Diencephalon (tissue), 1 donor: ENCODE measurements at places on chromosomes 11 and 22. TPM values are rescaled to one million over a fixed set of nuclear protein-coding genes. Genes with fewer than 3 reads are reported as not detected.

Gene OR52E6
- not detected for total RNA-seq

Gene PPFIBP2
- 11.1 TPM for total RNA-seq

Gene OR8B8
- not detected for total RNA-seq

Gene SAC3D1
- 6.9 TPM for total RNA-seq

Gene OR56A1
- 0.23 TPM for total RNA-seq

Gene ROBO4
- 8.1 TPM for total RNA-seq

Gene GTSE1
- 3.0 TPM for total RNA-seq

Gene XRCC6
- total RNA-seq, result 216 TPM

Gene SCGB1A1
- not detected for total RNA-seq

Gene MAML2
- 14.1 TPM for total RNA-seq

Gene ACRV1
- total RNA-seq, result 0.92 TPM

Gene IGF2
- 15.7 TPM for total RNA-seq

Gene GALNT18
- 23.5 TPM for total RNA-seq

Gene OR5W2
- not detected for total RNA-seq

Gene OR51B4
- not detected for total RNA-seq

Gene GLYAT
- not detected for total RNA-seq

Gene STK33
- total RNA-seq, result 22.6 TPM

Gene LMO2
- 24.7 TPM for total RNA-seq

Gene SMTNL1
- not detected for total RNA-seq

Gene VSIG2
- not detected for total RNA-seq

Gene FOSL1
- total RNA-seq, result not detected

Gene APLNR
- total RNA-seq, result 25.1 TPM

Gene SPTBN2
- 97.3 TPM for total RNA-seq

Gene ANGPTL5
- total RNA-seq, result 0.23 TPM

Gene FIBIN
- 32.8 TPM for total RNA-seq

Gene NDUFS8
- total RNA-seq, result 80.7 TPM

Gene HBG2
- 2,344 TPM for total RNA-seq

Gene TRIM6
- total RNA-seq, result 1.2 TPM

Gene TP53I11
- 13.8 TPM for total RNA-seq

Gene TBX10
- total RNA-seq, result not detected

Gene KREMEN1
- 7.2 TPM for total RNA-seq

Gene MS4A7
- 2.1 TPM for total RNA-seq

Gene MFRP
- total RNA-seq, result 0.23 TPM

Gene GSTT2B
- total RNA-seq, result 4.6 TPM

Gene PARVA
- total RNA-seq, result 8.3 TPM

Gene PATE2
- total RNA-seq, result 2.1 TPM

Gene CD6
- 2.3 TPM for total RNA-seq

Gene SORL1
- 30.2 TPM for total RNA-seq

Gene BCR
- total RNA-seq, result 48.0 TPM

Gene APOBEC3C
- total RNA-seq, result 0.92 TPM

Gene ELF5
- not detected for total RNA-seq

Gene OR4D5
- total RNA-seq, result not detected

Gene SHISAL1
- total RNA-seq, result 43.8 TPM

Gene TCF20
- total RNA-seq, result 64.4 TPM

Gene OR52H1
- 0.69 TPM for total RNA-seq

Gene CEP126
- total RNA-seq, result 12.9 TPM

Gene CHADL
- total RNA-seq, result 3.7 TPM

Gene UPK3A
- not detected for total RNA-seq

Gene UPB1
- total RNA-seq, result 0.46 TPM

Gene BAIAP2L2
- 0.69 TPM for total RNA-seq

Gene NEU3
- total RNA-seq, result 23.3 TPM

Gene SPDYC
- not detected for total RNA-seq

Gene HEPHL1
- total RNA-seq, result not detected

Gene CYB5R2
- 2.5 TPM for total RNA-seq

Gene GRM5
- total RNA-seq, result 178 TPM

Gene SLC22A25
- total RNA-seq, result 0.23 TPM

Gene MAP6
- 102 TPM for total RNA-seq

Gene MUC5AC
- total RNA-seq, result not detected

Gene SLC22A8
- total RNA-seq, result 1.2 TPM
